GM03348 (cell line): ENCODE measurements at places on chromosomes 16 and 17.
A peak's percentile ranks its signal among the peaks of the same experiment; 100 is the strongest.

GRCh38 chr16:17265154-17265553 lies 205.6 kb downstream of the XYLT1 start:
- no peak for DNase-seq

DNA sequence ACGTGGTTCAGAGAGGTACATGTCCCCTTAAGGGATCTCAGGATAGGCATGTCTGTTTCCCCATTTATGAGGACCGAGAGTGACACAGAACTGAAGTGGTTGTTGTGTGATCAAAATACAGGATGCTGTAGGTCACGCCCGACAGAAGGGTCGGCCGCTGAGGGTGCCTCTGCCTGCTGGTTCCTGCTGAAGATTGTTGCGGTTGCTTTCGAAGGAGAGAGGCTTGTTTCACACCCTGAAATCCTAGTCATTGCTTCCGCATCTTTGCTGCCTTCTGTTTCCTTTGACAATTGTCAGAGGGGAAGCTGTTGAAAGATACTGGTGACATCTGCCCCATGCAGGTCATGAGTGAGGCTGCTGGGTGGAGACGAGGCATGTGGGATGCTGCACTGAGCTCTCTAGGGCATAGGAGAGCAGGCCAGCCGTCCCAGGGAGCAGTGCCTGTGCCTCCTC lies 3.8 kb upstream of the NAT9 start:
- DNase-seq: no peak

DNA sequence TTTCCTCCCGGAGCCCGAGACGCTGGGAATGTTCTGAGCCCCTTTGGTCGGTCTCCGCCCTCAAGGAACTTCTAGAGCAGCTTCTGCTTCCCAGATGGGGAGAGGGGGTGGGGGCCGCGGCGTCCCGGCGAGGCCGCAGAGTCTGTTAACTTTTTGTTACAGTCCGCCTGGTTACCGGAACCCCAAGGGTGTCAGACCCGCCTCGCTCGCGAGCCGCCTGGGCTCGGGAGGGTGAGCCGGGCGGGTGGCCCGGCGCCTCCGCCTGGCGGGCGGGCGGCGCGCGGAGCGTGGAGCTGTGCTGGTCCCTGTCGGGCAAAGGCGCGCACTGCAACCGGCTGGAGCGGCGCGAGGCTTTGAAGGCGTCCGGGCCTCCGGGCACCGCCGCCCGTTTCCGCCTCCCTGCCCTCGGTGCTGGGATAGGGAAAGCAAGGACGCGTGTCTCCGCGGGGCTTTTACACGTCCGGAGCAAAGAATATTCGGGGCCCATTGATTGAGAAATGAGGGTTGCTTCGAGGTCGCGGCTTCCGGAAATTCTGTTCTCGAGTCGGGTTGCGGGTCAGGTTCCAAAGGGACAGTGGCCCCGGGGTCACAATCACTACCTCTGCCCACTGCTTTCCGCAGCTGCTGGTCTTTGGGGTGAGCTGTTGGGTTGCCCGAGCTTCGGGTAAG lies 1.7 kb downstream of the HS3ST3B1 start:
- peak; percentile 90 for DNase-seq

- DNase-seq: peak; percentile 79
Measured at GRCh38 chr16:4032768-4033167, 83.5 kb downstream of the ADCY9 start.

- DNase-seq: no peak
Measured at GRCh38 chr16:17887963-17888362, 417.2 kb upstream of the XYLT1 start.

- peak; percentile 76 for DNase-seq
Measured at GRCh38 chr16:28218109-28218508, 6.3 kb upstream of the XPO6 start.

DNA sequence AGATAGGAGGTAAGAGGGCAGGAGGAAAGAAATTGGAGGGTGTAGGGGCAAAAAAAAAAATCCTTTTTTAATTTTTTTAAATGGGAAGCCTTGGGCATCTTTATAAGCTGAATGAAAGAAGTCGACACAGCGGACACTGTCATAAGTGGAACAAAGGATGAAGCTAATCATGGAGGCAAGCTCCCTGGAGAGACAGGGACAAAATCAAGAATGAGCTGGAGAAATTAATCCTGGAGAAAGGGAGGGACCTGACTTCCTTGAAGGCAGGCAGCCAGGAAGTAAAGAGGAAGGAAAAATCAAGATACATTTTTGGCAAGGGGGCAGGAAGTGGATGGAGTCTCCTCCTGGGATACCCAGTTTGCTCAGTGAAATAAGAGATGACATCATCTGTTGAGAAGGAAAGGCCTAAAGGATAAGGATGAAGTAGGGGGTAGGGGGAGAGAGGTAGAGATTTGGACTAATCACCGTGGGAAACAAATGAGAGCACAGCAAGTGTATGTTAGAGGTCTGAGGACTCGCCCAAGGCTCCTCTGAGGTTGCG lies 179.3 kb downstream of the SLC39A11 start:
- no peak for DNase-seq

DNA sequence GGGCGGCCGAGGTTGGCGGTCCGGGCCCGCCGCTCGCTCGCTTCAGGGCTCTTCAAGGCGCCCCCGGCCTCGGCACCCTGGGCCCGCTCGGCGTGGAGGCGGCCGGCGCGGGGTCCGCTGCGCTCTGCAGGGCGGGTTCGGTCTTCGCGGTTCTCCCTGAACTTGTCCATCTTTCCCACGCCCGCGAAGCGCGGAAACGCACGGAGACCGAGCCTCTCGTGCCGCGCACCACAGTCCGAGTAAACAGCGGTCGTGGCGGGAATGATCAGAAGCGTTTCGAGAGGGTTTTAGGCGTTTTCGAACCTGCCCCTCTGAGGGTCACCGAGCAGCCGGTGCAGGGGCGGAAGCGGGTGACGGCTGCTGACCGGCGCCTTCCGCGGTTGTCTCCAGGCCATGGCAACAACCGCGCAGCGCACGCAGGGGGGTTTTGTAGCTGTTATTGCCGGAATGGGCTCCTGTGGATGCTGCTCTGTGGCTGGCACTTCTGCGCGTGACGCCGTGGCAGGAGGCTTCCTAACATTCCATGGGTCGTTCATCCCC lies 414 bp downstream of the NARF start:
- peak; percentile 51 for DNase-seq

DNA sequence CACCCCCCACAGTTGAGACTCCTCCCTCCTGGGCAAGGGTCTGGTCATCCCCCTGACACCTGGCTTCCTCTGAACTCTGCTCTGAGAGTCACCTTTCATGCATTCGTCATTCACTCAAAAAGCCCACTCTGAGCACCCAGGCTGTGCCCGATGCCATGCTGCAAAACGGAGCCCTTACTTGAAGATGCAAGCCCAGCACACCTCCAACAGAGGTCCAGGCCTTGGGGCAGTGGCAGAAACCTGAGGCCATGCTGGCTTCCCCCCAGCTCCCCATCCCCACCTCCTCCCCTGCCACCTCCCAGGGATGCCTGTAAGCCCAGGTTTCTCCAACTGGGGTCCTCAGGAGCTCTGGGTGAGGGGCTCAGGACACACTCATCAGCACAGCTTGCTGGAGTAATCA lies 67.7 kb upstream of the TNRC6C start:
- no peak for DNase-seq

DNA sequence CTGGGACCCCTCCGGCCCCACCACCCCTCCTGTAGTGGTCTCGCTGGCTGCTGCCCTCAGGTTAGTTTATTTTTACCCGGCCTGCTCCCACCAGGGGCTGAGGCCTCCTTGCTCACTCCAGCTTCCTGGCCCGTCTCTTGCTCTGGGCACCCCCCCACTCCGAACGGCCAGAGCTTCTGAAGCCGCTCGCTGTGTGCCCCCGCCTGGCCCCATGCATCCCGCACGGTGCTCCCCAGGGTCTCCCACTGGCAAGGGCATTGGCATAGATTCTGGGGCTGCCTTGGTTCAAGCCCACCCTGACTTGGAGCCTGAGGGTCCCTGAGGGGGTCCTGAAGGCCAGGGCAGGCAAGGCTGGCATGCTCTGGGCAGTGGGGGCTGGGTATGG lies 186.4 kb downstream of the SEC14L1 start:
- no peak for DNase-seq

DNA sequence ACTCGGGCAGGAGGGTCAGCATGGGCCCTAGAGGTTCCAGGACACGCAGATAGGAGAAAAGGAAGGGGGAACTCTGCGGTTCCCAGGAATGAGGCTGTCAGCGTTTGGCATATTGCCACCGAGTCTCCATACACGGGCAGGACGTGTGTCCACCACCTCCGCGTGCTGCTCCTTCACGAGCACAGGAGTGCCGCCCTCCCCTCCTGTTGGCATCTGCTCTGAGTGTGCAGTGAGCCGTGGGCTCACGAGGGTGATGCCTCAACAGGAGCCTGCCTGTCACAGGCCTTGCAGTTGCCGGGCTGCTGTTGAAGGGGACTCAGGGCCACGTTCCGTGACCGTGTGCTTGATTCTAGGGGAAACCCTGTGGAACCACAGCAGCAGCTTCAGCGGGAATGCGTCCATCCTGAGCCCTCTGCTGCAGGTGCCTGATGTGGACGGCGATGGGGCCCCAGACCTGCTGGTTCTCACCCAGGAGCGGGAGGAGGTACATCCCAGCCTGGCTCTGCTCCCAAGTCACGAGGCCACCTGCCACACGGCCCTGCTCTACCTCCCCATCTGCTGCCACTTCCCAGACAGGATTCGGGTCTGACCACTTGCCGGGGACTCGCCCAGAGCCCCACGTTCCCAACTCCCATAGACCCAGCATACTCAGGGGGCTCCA lies 14.6 kb downstream of the RGS11 start:
- no peak for DNase-seq

DNA sequence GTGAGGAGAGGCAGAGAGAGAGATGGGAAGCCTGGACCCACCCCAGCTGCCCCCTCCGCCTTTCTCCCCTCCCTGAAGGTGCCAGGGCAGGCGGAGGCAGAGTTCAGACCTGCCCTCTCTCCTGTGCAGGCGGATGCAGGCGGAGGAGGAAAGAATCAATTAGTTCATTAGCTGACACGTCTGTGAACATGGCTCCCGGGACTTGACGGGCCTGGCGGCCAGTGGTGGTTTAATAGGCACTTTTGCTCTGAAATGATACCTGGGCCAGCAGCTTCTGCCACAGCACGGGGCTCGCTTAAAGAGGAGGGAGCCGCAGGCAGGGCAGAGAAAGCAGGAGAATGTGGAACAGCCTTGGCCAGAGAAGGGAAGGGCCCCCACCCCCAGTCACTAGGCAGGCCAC lies 98.1 kb downstream of the SDK2 start:
- DNase-seq: no peak

DNA sequence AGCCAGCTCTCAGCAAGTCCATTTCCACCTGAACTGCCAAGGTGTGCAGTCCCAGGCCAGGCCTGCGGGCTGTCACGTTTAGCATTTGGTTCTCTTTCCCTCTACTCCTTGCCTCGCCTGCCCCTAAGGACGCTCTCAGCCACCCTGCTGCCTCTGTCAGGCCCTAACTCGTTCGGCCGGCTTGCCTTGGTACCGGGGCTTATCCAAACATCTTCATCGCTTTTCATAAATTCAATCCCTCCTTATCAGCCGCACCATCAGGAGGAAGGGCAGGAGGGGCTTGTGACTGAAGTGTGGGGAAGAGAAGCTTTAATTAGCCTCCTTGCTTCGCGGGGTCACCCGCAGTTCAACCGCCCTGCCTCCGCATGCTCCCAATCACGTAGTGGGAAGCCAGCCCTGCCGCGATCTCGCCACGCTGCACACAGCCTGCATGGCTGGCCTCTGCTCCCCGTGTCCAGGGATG lies 231.1 kb downstream of the SOX9 start:
- DNase-seq: no peak

GRCh38 chr16:47366228-47366627 lies 94.6 kb downstream of the ITFG1 start:
- DNase-seq: no peak

GRCh38 chr16:2425008-2425518 lies 4.2 kb upstream of the CCNF start:
- DNase-seq: no peak
